CD8-positive, alpha-beta memory T cell (primary cell): ENCODE measurements at places on chromosomes 13 and 19. TPM values are rescaled to one million over a fixed set of nuclear protein-coding genes. Genes with fewer than 3 reads are reported as not detected.

SIGLEC8 gene
- not detected for total RNA-seq

LHB gene
- not detected for total RNA-seq

GJB2 gene
- total RNA-seq = 27.6 TPM

MED25 gene
- total RNA-seq = 47.2 TPM

ALOX5AP gene
- 21.7 TPM for total RNA-seq
